ENCODE measurements at places on chromosomes 3 and 15.
A peak's percentile ranks its signal among the peaks of the same experiment; 100 is the strongest.

DNA sequence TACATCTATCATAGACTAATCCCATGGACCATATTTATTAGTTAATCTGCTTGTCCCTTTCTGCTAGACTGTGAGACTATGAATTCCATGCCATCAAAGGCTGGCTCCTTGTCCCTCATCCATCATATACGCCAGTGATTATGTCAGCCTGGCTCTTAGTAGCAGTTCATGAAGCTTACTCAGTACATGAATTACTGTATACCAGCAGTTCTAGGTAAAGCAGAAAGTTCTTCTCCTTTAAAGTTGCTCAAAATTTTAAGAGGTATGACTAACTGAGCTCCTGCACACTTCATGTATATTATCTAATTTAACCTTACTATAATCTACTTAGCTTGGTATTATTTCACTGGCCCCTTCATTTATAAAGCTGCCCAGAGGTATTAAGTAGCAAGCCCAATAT, 190.9 kb upstream of the TBL1XR1 start:
- DNase-seq, result no peak

- no peak for DNase-seq
These were observed 7.1 kb downstream of the ITGA11 start for GRCh38 chr15:68424754-68425390.

DNA sequence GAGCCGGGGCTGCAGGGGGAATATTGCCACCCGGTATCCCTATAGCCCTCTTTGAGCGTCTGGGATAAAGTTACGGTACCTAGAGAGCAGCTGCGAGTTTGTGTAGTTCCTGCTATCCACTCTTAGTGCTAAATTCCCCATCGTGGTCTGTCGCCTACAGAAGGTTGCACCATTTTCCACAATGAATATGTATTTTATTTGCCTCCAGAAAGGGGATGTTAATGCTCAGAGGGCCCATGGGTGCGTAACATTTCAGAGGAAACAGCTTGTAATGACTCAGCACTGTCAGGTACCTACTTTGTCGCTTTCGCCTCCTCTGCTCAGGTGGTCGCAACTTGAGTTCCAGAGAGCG, 1.1 kb downstream of the SLCO3A1 start:
- DNase-seq, result no peak

DNA sequence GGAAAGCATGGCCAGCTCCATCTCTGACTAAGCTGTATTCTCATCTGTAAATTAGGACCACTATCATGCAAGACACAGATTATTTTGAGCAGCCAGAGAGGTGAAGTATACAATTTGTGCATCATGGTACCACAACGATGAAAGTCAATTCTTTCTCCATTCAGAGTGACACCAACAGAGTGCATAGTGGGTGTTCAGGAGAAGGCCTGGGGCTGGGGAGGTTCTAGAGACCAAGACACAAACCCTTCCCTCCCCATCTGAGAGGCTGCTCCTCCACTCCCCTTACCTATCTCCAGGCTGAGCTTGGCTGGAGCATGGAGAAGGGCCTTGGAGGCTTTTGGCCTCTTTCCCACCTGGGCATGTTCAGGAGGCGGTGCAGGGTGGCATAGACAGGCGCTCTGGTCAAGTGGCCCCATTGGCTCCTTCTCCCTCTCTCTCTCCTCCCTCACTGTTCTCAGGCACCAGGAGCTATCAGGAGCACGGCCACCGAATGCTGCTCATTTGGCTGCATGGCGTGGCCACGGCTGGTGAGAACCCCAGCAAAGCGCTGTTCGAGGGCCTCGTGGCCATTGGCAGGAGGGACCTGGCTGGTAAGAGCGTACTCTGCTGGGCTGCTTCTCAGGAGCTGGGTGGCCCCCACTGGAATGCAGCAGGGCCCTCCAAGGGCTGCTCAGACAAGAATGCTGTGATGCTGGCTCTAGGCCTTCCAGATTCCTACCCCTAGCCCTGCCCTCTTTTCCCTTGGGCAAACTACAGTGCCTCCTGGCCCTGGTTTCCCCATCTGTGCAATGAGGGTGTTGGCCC, 37.9 kb downstream of the ANKDD1A start:
- no peak for DNase-seq

DNA sequence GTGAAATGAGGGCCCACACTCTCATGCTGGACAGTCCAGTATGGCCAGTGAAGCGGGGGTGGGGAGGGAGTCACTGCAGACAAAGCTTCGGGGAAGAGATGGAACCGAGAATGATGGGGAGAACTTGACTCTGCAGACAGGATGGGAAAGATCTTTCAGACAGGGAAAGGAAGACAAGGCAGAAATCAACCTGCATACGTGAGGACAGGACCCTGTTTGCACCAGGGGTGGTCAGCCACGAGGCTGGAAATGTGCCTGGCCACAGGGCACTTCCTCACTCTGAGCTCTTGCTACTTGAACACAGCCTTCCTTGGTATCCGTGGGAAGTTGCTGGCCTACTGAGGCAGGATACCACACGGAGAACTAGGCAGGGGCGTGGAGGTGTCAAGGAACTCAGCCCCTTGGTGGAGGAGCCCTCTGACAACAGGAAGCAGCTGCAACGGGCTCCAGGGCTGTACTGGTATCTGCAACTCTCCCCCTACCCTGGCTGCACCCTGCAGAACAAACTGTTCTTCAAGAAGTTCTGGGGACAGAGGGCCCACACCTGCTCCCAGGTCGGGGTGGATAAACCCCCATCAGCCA, 9.3 kb upstream of the SRP14 start:
- DNase-seq, result no peak

GRCh38 chr3:58117561-58118181, 93.1 kb downstream of the DNASE1L3 start:
- DNase-seq, result no peak

DNA sequence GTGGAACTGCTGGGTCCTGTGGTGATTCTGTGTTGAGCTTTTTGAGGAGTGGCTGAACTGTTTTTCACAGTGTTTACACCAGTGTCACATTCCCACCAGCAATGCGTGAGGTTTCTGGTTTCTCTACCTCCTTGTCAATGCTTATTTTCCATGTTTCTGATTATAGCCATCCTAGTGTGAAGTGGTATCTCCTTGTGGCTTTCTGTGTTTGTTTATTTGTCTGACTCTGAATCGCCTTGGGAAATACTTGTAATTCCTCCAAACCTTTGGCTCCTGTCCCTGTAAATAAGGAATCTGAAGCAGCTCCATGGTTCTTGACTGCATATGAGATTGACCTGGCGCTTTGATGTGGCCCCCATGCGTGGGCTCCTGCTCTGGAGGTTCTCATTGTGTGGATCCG, 20.6 kb downstream of the FAN1 start:
- DNase-seq, result no peak

DNA sequence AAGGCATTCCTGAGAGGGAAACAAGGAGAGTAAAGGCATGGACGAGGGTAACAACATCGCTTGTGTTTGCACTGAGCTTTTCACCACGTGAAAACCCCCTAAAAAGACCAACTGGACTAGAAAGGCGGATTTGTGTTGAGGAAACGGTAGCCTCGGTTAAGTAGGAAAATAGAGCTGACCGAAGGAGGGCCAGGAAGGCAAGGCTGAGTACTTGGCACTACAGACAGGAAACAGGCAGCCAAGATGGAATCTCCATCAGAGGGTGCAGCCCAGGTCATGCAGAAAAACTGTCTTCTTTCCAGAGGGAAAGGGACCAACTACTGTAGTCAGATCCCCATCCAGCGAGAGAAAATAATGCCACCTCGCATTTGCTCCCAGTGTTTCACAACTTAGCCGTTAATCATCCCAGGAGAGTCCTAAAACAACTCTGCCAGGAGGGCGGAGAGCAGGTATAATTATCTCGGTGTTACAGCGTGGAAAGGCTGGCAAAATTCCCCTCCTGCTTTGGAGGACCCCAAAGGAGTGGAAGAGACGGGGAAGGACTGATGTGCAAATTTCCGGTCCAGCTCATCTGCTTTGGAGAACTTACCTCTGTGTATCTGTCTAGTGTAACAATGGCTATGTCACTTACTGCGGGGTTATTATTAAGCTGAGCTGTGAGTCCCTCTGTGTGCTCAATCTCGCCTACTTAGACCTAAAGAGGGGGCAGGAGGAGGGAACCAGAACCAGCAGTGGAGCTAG, 77.2 kb downstream of the MYO1E start:
- DNase-seq, result no peak

- no peak for DNase-seq
These were observed 21.3 kb downstream of the KLHL6 start for GRCh38 chr3:183534249-183534648.

DNA sequence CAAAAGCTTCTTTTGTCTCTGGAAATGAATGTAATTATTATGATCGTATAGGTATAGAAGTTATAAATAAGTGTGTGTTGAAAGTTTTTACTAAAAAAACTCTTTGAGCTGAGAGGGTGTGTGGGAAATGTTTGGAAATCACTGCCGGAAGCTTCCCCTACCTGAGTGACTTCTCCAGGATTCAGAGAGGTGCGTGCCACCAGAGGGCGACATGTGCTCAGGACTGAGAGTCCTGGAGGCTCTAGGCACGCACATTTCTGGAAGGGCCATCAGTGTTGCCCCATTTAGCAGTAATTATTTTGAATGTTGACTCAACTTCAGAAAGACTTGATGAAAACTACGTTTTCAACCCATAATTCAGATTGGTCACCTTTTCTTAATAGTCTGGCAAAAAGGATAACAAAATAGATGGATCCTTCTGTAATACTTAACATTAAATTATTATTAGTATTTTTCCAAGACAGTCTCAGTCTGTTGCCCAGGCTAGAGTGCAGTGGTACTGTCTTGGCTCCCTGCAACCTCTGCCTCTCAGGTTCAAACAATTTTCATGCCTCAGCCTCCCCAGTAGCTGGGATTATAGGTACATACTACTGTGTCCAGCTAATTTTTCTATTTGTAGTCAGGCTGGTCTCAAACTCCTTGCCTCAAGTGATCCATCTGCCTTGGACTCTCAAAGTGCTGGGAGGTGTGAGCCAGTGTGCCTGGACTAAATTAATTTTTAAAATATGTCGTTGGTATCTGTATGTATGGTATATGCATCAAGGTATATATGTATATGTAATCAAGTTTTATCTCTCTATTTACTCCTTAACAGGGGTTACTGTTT, 34.5 kb downstream of the GPR171 start:
- DNase-seq, result peak; percentile 63

- no peak for DNase-seq
These were observed 654 bp upstream of the C3orf38 start for GRCh38 chr3:88149101-88149508.

DNA sequence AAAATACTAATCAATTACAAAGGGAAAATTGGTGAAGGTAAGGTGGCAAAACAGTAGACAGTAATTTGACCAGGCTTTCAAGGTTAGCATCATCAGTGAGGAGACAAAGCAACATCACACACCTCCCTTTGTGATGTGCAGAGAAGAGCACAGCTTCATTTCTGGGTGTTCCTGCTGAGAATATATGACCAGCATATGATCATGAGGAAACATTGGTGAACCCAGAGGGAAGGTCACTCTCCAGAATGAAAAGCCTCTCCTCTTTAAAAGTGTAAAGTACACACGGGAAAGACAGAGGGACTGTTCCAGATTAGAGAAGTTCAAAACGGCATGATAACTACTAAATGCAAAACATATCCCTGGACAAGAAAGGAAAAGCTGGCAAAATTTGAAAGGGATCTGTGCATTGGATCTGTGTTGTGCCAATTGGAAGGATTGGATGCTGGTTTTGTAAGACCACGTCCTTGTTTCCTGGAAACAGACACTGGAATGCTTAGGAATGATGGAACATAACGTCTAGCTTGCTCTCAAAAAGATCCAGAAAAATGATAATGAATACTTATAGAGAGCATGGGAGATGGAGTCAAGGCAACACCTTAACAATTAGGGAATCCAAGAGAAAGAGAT, 80.6 kb upstream of the MITF start:
- DNase-seq, result no peak

- no peak for DNase-seq
These were observed 12.4 kb downstream of the ACAA1 start for GRCh38 chr3:38124324-38125122.

DNA sequence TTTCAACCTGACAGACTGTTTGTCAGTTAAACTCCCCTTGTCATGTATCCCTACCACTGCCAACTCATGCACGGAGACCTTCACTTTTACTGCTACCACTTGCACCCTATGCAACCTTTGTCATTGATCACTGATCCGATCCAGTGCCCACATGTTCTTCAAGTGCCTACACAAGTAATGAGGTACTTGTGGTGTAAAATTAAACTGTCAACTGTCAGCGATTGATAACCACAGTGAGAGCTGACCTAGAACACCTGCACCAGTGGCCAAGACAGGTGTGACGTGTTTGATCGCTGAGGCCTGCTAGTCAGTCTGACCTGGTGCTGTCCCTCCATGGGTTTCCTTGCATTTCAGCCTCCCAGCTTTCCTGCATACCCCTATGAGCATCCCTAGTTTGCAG, 55.6 kb downstream of the MECOM start:
- DNase-seq, result no peak

- DNase-seq, result no peak
These were observed 1.7 kb downstream of the GXYLT2 start for GRCh38 chr3:72889310-72890165.

Data from stimulated activated CD8-positive, alpha-beta memory T cell treated with anti-CD3 and anti-CD28 coated beads, Interleukin-4, amount 100 ng/mL, for 1 hour (primary cell).